Motor neuron (in vitro differentiated cells): ENCODE measurements at places on chromosomes 16 and 17.

- no peak for ATAC-seq
Observed at GRCh38 chr17:70105641-70106040, 30.6 kb downstream of the KCNJ16 start.

DNA sequence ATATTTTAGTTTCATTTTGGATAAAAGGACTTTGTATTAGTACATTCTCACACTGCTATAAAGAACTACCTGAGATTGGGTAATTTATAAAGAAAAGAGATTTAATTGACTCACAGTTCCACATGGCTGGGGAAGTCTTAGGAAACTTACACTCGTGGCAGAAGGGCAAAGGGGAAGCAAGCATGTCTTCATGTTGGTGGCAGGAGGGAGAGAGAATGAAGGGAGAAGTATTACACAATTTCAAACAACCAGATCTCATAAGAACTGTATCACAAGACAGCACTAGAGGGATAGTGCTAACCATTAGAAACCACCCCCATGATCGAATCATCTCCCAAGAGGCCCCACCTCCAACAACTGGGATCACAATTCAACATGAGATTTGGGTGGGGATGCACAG is 142.9 kb downstream of the USP31 start:
- no peak for ATAC-seq

- peak; percentile 99 for ATAC-seq
Observed at GRCh38 chr17:63116967-63117830, 151.2 kb downstream of the TANC2 start.

DNA sequence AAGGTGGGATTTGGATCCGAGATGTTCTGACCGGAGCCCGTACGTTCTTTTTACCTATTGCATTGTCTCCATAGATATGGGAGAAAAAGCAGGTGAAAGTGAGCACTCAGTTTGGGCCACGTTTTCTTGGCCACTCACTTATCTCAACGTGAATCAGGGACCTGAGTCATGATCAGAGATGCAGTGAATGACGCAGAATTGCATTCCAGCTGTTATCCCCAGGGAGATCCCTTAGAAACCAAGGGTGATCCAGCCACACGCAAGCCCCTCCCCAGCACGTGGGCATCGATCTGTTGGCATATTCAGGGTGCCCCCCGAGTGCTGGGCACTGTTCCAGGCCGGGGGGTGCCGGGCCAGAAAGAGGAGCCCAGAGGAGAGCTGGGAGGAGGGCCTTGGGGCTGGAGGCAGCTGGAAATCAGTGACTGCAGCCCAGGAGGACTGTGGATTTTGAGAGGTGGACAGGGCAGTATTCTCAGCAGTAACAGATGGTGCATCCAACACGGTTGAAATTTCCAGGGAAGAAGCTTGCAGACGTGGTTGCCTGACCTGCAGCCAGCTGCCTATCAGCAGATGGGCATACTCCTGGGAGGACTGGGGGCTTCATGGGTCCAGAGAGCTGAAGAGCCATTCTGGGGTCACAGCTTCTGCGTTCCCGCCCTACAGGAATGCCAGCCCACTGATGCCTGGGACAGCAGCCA is 87.2 kb upstream of the CACNG5 start:
- peak; percentile 25 for ATAC-seq

GRCh38 chr16:81696961-81697615 is 82.0 kb upstream of the PLCG2 start:
- ATAC-seq: peak; percentile 65

- ATAC-seq: no peak
Observed at GRCh38 chr17:54861471-54861983, 39.1 kb upstream of the TOM1L1 start.

DNA sequence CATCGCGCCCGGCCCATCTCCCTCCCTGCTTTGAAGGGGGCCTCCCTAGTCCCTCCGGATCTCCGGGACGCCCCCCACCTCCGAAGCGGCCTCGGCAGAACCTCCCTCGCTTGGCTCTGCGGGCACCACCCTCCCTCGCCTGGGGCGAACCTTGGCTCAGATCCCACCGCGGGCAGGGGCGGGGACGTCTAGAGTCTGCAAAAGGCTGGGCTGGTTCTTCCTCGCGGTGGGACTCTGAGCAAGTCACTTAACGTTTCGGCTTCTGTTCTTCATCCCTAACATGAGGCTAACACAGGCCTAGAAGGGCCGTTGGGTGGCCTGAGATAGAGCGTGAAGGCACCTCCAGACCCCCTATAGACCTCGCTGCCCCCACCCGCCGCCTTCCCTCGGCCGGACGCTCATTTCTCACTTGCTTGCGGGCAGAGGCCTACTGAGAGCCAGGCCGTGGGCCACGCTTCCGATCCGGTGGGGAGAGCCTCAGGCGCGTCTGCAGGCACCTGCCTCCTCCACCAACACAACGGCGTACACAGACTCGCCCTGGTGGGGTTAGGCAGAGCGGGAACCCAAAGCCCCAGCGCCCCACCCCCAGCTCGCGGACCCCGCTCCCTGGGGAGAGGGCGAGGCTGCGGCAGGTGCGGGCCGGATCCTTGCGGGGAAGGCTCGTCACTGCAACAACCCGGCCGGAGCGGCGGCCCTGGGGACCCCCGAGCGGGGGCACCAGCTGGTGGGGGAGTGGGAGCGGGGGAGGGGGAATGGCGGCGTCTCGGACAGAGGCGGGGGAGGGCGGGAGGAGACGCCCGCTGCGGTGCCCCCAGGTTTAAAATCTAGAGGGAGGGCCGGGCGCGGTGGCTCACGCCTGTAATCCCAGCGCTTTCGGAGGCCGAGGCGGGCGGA is 5.4 kb downstream of the MYO1C start:
- no peak for ATAC-seq

DNA sequence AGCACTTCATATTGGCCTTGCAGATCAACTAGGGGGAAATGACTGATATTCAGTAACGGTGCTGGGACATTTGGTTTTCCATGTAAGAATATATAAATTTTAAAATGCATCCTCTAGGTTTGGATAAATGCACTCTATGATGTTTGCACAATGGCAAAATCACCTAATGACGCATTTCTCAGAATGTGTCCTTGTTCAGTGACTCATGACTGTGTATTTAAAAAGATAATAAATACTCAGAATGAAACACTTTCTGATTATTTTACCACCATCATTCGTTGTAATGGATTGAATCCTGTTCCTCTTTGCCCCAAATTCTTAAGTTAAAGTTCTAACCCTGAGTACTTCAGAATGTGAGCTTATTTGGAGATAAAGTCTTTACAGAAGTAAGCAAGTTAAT is 17.2 kb upstream of the ADGRG1 start:
- ATAC-seq: no peak

- ATAC-seq: no peak
Observed at GRCh38 chr16:35306915-35307314, 1847.5 kb downstream of the TP53TG3F start.

DNA sequence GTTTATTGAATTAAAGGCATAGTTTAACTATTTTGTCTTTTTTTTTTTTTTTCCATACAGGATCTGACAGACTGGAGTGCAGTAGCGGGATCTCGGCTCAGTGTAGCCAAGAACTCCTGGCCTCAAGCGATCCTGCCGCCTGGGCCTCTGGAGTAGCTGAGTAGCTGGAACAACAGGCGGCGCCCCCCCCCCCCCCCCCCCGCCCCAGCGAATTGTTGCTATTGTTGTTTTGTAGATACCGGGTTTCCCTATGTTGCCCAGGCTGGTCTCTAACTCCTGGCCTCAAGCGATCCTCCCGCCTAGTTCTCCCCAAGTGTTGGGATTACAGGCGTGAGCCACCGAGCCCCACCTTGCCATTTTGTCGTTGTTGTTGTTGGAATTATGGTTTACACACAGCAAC is 1.3 kb upstream of the CENPV start:
- no peak for ATAC-seq

GRCh38 chr16:66395806-66396555 is 29.5 kb downstream of the CDH5 start:
- no peak for ATAC-seq

GRCh38 chr17:58324409-58325288 is 3.9 kb downstream of the TSPOAP1 start:
- peak; percentile 81 for ATAC-seq

DNA sequence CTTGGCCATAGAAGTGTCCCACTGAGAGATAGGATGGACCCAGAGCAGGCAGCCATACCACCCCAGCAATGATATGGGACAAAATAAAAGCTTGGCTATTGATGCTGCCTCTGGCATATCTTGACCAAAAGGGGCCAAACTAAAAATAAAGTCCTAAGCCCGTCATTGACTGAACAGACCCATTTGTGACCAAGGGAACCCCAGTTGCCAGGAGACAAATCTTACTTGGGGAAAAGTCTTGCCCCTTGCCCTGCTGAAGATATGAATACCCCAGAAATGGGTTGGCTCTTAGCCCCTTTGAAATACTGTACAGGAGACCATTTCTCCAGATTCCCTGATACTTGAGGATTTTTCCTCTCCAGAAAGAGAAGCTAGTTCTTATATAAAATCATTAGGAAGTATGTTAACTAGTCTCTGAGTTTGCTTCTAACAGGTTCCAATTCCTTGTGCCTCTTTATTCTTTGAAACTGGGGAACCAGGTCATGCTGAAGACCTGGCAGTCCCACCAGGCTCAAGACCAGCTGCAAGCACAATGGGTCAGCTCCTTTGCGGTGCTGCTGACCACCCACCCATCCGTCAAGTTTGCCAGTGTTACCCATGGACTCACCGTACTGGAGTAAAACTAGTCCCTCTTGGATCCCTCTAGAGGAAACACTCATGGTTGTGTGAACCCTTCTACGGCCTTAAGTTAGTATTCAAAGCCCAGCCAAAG is 31.0 kb upstream of the LCMT1 start:
- ATAC-seq: no peak
